ENCODE measurements at places on chromosomes 12 and 14. TPM values are rescaled to one million over a fixed set of nuclear protein-coding genes. Genes with fewer than 3 reads are reported as not detected.

The DACT1 gene
- 21.2 TPM for total RNA-seq

- H3K27me3 ChIP-seq, result no peaks in the 10 kb centered on the region
- H3K27ac ChIP-seq, result no peak overlapping the region
- H3K4me1 ChIP-seq, result peaks cover 9% of the 10 kb centered on the region
- no peak for DNase-seq
Observed at GRCh38 chr14:31388687-31389413, 31.5 kb downstream of the HEATR5A start.

DNA sequence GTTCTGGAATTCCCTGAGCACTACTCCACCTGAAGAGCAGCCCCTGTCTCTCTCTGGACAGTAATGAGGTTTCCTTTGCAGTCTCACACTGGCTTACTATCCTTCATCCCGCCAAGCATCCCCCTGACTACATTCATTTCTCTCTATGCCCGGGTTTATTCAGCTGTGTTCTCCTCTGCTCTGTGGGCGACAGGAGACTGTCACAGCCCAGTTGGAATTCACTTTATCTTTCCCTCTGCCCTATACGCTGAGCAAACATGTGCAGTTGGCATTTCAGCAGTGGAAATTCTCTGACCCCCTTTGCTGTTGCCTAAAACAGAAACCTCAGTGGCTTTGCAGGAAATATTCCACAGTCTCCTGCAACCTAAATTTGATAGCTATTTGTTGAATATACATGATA, 83.5 kb upstream of the MAX start:
- no peaks in the 10 kb centered on the region for H3K4me1 ChIP-seq
- H3K36me3 ChIP-seq, result no peaks in the 10 kb centered on the region
- H3K27ac ChIP-seq, result no peak overlapping the region
- H3K4me3 ChIP-seq, result no peak overlapping the region
- no peak for DNase-seq

DNA sequence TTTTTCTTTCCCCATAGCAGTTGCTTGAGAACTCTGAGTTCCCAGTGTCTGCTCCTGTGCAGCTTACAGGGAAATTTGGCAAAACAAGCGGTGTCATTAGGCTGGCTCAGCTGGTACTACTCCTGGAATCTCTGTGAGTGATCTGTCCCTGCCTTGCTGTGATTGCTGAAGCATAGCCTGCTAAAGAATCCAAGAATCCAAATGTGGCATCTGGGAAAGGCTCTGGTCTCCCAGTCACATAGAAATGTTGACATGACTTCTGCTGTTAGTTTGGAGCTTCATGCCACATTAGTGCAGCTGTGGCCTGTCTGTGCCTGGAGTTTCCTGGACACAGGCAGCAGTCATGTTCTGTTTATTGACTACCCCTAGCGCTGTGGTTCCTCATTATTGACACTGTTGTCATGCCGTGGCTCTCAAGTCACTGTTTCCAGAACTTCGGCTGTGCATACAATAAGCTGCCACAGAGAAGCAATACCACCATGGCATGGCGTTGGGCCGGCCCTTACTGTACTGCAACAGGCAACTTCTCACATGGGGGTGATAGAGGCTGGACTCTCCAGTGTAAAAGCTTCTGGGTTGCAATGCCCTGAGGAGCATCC, 166.8 kb downstream of the MYRFL start:
- H3K27ac ChIP-seq, result no peak overlapping the region
- H3K36me3 ChIP-seq, result no peaks in the 10 kb centered on the region
- DNase-seq, result no peak
- no peak overlapping the region for H3K4me3 ChIP-seq
- H3K4me1 ChIP-seq, result peaks cover 22% of the 10 kb centered on the region

GRCh38 chr12:50677858-50678257, 86.0 kb upstream of the ATF1 start:
- H3K4me3 ChIP-seq, result no peak overlapping the region
- no peaks in the 10 kb centered on the region for H3K27me3 ChIP-seq
- H3K27ac ChIP-seq, result no peak overlapping the region
- DNase-seq, result no peak

- no peaks in the 10 kb centered on the region for H3K27me3 ChIP-seq
- DNase-seq, result no peak
- no peak overlapping the region for H3K27ac ChIP-seq
- no peaks in the 10 kb centered on the region for H3K36me3 ChIP-seq
- no peaks in the 10 kb centered on the region for H3K4me1 ChIP-seq
- H3K4me3 ChIP-seq, result no peak overlapping the region
Observed at GRCh38 chr14:89911010-89911919, 43.3 kb downstream of the EFCAB11 start.

- H3K36me3 ChIP-seq, result no peaks in the 10 kb centered on the region
- no peak overlapping the region for H3K4me3 ChIP-seq
- no peaks in the 10 kb centered on the region for H3K4me1 ChIP-seq
- no peaks in the 10 kb centered on the region for H3K27me3 ChIP-seq
- no peak for DNase-seq
Observed at GRCh38 chr12:4206470-4206869, 67.1 kb upstream of the CCND2 start.

GRCh38 chr12:91575630-91576029, 393.0 kb upstream of the DCN start:
- H3K27ac ChIP-seq, result no peak overlapping the region
- DNase-seq, result no peak
- H3K36me3 ChIP-seq, result no peaks in the 10 kb centered on the region
- H3K4me1 ChIP-seq, result no peaks in the 10 kb centered on the region
- no peaks in the 10 kb centered on the region for H3K27me3 ChIP-seq
- H3K4me3 ChIP-seq, result no peak overlapping the region

DNA sequence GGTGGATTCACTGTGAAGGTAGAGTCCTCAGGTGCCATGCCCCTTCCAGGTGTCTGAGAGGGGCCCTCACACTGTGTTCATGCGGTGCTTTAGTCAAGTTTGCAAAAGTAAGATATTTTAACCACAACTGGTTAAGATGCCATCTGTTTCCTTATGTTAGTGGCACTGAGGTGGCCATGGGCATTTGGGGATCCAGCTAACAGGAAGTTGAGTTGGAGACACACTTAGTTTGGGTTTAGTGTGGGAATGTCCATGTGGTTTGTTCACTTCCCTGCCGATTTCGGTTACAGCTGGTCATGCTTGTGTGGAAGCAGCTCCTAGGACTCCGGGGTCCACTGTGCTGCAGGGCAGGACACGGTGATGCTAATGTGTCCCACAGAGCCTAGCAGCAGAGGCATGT, 17.3 kb upstream of the ABHD12B start:
- H3K4me3 ChIP-seq, result no peak overlapping the region
- no peaks in the 10 kb centered on the region for H3K27me3 ChIP-seq
- no peaks in the 10 kb centered on the region for H3K36me3 ChIP-seq

The RNASE1 gene
- 343 TPM for total RNA-seq

The AQP5 gene
- total RNA-seq, result not detected

GRCh38 chr14:102568115-102568614, 24.3 kb upstream of the RCOR1 start:
- H3K36me3 ChIP-seq, result no peaks in the 10 kb centered on the region
- H3K27me3 ChIP-seq, result no peaks in the 10 kb centered on the region
- H3K4me1 ChIP-seq, result no peaks in the 10 kb centered on the region
- H3K4me3 ChIP-seq, result no peak overlapping the region

The KLRK1 gene
- 0.28 TPM for total RNA-seq

DNA sequence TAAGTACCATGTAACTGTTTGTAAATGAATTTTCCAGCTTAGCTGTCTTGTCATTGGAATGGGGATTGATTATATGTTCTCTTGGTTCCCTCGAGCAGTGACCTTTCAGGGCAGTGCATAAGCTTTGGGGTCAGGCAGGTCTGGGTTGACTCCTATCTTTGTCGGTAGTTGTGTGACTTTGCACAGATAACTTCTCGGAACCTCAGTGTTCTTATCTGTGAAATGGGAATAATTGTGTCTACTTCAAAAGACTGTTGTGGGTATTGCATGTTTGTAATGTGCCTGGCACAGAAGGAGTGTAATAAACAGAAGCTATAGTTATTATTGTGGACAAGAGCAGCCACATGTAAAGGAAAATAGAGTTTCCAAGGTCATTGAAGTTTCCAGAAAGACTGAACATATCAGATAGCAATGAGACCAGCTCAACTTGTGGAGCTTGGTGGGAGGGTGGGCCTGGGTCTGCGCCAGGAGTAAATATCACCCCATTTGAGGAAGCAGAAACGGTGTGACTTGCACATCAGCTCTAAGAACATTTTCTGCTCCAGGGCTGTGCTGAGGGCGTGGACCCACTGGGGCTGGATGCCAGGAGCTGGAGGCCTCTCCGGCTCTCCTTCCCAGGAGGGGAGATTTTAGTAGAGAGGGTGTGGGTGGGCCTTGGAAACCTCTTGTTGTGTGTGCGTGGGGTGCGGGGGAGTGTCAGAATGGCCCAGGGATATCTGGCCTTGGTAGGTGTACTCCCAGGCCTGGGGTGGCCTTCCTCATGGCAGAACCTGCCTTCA, 19.7 kb downstream of the FOS start:
- no peaks in the 10 kb centered on the region for H3K27me3 ChIP-seq
- H3K36me3 ChIP-seq, result no peaks in the 10 kb centered on the region
- H3K27ac ChIP-seq, result peak overlapping the region; percentile 51
- H3K4me1 ChIP-seq, result peaks cover 27% of the 10 kb centered on the region
- peak; percentile 86 for DNase-seq
- no peak overlapping the region for H3K4me3 ChIP-seq

DNA sequence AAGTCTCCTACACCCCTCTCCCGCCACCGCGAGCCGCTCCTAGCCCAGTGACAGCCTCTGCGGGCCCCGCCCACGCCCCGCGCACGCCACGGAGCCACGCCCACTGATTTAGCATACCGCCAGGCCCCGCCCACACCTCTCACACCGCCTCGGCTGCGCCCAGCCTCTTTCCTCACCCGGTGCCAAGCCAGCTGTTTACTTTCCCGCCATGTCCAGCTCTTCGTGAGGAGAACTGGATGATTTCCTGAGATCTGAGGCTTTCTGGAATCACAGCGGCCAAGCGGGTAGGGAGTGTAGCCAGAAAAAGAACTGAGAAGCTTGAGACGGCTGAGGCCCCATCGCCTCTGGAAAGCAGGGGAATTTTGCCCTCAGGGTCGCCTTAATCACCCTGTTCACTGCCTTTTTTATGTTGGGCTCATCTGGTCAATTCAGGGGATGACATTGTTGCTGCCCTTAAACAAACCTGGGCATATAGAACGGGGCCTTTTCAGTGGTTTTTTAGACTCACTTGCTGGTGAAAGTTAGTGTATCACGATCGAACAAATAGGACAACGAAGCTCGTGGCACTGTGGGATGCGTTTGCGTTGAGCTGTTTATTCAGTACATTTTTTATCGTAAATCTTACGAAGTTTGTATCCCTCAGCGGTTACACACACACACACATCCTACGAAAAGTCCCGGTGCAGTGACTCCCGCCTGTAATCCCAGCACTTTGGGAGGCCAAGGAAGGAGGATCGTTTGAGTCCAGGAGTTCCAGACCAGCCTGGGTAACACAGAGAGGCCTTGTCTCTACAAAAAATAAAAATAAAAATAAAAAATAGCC, at the start of gene RNF212B:
TSS of gene RNF212B (plus strand) at position 165 of the 823 bp plus-strand sequence. CDS start 2,410 bp downstream, outside the sequence.
- H3K27ac ChIP-seq, result no peak within 1 kb of the TSS
- H3K4me1 ChIP-seq, result peaks cover 9% of the 10 kb centered on the region
- DNase-seq, result peak; percentile 85
- H3K27me3 ChIP-seq, result no peaks in the 10 kb centered on the region
- peak within 1 kb of the TSS; percentile 37 for H3K4me3 ChIP-seq

DNA sequence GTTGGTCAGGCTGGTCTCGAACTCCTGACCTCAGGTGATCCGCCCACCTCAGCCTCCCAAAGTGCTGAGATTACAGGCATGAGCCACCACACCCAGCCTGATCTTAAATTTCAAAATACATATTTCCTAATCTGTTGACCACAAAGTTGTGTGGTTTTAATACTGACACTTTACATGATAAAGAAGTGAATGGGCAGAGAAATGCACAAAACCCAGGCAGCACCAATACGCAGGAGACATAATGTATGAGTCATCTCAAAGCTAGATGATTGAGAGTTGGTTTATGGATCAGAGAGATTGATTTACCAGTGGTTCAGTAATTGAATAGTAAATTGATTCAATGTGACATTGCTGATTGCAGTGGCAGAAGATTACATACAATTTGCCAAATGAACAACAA, 19.2 kb upstream of the PPP2R5E start:
- H3K4me1 ChIP-seq, result no peaks in the 10 kb centered on the region
- H3K4me3 ChIP-seq, result no peak overlapping the region

- no peak overlapping the region for H3K27ac ChIP-seq
- H3K4me3 ChIP-seq, result no peak overlapping the region
- no peak for DNase-seq
- no peaks in the 10 kb centered on the region for H3K4me1 ChIP-seq
- no peaks in the 10 kb centered on the region for H3K36me3 ChIP-seq
Observed at GRCh38 chr14:99155173-99156089, 116.6 kb downstream of the BCL11B start.

GRCh38 chr12:92369636-92370035, 224.0 kb upstream of the BTG1 start:
- H3K36me3 ChIP-seq, result no peaks in the 10 kb centered on the region
- H3K4me1 ChIP-seq, result peaks cover 2% of the 10 kb centered on the region
- H3K4me3 ChIP-seq, result no peak overlapping the region
- no peak overlapping the region for H3K27ac ChIP-seq
- no peak for DNase-seq

GRCh38 chr12:87096082-87096585, 839.9 kb upstream of the MGAT4C start:
- no peak overlapping the region for H3K27ac ChIP-seq
- no peaks in the 10 kb centered on the region for H3K36me3 ChIP-seq
- no peaks in the 10 kb centered on the region for H3K4me1 ChIP-seq
- H3K27me3 ChIP-seq, result no peaks in the 10 kb centered on the region

DNA sequence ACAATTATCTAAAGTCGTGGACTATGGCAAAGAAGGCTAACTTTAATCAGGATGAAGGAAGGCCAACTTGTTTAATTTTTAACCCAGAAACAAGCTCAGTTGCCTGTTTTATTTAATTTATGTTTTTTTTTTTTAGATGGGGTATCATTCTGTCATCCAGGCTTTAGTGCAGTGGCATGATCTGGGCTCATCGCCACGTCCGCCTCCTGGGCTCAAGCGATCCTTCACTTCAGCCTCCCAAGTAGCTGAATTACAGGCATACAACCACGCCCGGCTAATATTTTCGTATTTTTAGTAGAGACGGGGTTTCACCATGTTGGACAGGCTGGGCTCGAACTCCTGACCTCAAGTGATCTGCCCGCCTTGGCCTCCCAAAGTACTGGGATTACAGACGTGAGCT, 19.7 kb downstream of the NUDT4 start:
- H3K27me3 ChIP-seq, result no peaks in the 10 kb centered on the region
- no peak for DNase-seq

The LMNTD1 gene
- total RNA-seq, result 1.0 TPM

Measured in right atrium auricular region (tissue), 2 donors.